T-helper 9 cell (primary cell): ENCODE measurements at places on chromosomes 4 and X.

- DNase-seq, result no peak
Observed at GRCh38 chrX:109487640-109488039, 5.8 kb upstream of the GUCY2F start.

- peak; percentile 22 for DNase-seq
Observed at GRCh38 chr4:26321373-26322221, 783 bp downstream of the RBPJ start.

- no peak for DNase-seq
Observed at GRCh38 chrX:129642641-129643040, 12.1 kb downstream of the APLN start.

- no peak for DNase-seq
Observed at GRCh38 chr4:168551945-168552695, 55.3 kb downstream of the PALLD start.

DNA sequence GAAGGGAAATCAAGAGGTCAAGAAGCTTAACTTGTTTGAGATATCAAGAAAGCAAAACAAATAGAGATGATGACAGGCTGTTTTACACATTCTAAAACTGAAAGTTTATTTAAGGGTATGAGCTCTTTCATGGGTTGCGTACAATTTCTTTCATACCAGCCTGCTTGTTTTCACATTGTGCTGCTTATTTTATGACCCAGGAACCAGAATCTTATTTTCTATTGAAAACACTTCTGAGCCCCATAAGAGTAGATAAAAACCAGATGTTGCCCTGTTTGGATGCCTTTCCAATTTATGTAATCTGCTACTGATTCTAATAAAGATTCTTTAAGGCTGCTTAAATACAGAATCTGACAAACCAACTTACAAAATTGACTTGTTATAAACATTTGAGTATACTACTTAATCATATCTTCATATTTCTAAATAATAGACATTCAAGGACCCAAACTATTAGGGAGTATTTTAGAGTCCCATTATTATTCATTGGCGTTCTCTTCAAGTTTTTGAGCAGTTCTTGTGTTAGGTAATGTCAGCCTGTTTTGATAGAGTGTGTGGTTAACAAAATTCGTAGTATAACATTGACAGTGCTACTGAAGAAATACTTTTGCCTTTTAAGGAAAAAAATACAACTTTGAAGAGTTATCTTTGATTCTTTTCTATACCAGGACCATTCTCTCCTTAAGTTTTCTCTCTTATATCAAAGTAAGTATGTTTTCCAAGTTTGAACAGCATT, 74.4 kb downstream of the PDLIM5 start:
- DNase-seq, result no peak

DNA sequence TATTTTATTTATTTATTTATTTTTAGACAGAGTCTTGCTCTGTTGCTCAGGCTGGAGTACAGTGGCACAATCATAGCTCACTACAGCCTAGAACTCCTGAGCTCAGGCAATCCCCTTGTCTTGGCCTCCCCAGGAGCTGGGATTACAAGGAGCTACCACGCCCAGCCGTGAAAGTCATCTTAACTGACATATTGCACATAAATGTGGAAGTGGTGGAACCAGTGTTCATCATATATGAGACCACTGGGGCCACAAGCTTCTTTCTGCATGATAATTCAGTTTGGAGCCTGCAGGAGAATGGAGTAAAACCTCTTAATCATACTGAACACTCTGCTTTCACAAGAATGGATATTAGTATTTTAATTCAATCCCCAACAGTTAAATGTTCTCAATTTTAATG, 12.5 kb upstream of the CTSO start:
- DNase-seq, result no peak

- no peak for DNase-seq
Observed at GRCh38 chrX:134572816-134573682, 85.2 kb downstream of the PLAC1 start.

DNA sequence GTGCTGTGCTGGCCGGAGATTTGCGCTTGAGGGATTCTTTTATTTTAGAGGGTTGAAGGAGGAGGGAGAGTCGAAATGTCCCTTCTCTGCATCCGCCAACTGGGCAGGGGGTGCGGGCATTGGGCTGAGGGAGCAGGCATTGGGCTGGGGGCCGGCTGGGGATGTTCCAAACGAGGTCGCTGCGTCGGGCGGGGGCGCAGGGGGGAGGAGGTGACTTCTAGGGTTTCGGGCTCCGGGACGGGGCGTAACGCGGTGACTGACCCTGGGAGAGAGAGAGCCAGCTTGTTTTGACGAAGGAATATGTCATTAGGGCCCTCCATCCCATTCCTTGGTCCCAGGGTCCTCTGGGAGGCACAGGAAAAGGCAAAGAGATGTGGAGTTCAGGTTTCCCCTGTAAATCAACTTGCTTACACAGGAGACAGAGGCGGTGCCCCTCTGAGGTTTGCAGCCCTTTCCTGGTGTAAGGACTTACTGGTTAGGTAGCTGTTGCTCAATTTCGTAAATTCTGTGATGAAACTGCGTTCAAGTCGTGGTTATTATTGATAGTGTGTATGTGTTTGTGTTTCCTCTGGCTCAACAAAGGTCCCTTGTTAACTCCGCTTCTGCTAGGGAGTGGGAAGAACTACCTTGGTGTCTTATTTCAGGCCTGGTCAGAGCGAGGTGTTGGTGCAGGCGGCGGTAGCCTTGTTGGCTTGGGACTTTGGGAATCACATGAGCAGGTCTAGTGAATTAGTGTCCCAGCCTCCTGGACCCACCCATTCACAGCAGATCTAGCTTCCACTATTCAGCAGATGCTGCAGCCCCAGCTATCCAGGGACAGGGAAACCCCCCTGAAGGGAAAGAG, 716 bp downstream of the FHIP1A start:
- peak; percentile 11 for DNase-seq

- no peak for DNase-seq
Observed at GRCh38 chrX:153649915-153650782, 3.1 kb downstream of the DUSP9 start.

DNA sequence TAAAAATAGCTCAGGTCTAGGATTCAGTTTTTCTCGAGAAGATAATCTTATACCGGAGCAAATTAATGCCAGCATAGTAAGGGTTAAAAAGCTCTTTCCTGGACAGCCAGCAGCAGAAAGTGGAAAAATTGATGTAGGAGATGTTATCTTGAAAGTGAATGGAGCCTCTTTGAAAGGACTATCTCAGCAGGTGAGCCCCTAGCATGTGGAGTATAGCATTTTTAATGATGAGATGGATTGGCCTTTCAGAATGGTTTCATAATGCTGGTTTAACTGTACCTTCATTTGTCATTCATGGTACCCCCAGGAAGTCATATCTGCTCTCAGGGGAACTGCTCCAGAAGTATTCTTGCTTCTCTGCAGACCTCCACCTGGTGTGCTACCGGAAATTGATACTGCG, 79.4 kb downstream of the SLC10A6 start:
- no peak for DNase-seq

DNA sequence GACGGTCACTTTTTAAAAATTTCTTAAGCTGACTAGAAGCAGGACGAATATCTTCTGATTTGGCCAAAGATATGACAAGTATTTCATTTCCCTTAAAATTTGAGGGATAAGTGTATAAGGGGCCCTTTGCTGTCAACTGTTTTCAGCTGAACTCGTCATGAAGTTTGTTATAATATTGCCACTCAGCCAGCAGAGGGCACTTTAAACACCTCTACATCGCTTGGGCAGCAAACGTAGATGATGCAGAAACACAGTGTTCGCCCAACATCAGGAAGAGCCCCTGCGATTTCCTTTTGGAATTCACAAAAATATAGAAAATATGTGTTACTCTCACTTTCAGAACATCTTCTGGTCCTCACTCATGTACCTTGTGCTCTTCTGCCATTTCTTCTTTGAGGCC, 435.7 kb upstream of the FMR1 start:
- DNase-seq, result no peak

- no peak for DNase-seq
Observed at GRCh38 chr4:29415771-29416170, 1304.4 kb upstream of the PCDH7 start.

- no peak for DNase-seq
Observed at GRCh38 chr4:130747842-130748241, 1651.9 kb downstream of the C4orf33 start.

- no peak for DNase-seq
Observed at GRCh38 chr4:39497909-39498726, 29.1 kb downstream of the UGDH start.

DNA sequence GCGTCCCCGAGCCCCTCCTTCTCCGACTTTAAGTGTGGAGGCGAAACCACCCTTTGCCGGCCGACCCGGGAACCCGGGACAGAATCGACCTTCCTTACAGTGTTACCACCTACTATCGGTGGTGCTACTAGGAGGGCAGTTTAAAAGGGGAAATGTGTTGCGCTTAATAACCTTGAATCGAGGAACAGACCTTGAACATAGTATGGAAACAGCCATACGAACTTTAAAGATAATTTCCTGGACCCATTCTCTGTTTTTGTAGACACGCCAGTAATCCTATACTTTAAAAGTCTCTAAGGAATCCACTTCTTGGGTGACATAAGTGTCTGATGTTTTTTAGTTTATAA, 1.5 kb downstream of the ING2 start:
- no peak for DNase-seq

DNA sequence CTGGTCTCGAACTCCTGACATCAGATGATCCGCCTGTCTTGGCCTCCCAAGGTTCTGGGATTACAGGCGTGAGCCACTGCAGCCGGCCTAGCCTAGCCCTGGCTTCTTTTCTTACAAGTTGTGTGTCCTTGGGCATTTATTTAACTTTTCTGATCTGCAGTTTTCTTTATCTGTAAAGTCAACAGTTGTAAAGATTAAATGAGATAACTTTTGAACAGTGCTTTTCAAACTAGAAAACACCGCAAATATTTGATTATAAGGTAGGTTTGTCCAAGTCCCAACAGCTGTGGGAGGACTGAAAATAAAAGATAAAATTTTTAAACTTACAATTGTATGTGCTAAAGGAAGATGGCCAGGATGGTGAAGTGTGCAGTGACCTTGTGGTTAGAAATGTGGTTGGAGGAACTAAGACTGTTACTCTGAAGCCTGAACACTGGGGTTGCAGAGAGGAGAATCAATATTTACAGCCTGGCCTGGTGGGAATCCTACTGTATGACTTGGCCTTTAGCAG, 44.8 kb downstream of the GSX2 start:
- DNase-seq, result no peak

DNA sequence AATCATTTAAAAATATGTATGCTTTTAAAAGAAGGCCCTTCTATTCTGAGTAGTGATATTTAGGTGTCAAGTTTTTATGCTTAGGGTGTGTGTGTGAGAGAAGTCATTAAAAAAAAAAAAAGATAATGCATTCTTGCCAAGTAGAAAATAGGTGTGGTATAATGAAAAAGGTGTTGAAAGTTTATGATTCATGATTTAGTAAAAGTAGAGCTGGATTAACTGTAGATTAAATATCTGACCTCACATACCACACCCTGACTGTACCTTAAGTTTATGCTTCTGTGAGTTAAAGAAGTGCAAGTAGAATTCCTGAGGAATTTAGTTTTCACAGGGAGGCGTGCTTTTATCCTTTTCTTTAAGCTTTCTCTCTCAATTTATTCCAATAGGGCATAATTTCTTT, 71.1 kb downstream of the BMPR1B start:
- DNase-seq, result no peak

DNA sequence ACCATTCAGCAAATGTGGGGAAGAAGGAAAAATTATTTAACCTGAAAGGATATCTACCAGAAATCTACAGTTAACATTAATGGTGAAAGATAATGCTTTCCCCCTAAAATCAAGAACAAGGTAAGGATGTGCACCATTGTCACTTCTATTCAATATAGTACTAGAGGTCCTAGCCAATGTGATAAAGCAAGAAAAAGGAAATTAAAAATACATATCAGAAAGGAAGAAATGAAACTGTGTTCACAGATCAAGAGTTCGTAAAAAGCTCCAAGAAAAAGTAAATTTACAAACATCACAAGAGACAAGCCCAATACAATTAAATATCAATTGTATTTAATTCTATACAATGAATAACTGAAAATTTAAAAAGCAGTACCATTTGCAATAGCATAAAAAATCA, 57.6 kb downstream of the CNOT6L start:
- DNase-seq, result no peak

- DNase-seq, result no peak
Observed at GRCh38 chrX:70231666-70232065, 2.8 kb upstream of the AWAT1 start.

GRCh38 chr4:87087015-87087414, 133.4 kb downstream of the KLHL8 start:
- DNase-seq, result no peak

- no peak for DNase-seq
Observed at GRCh38 chrX:138463476-138463875, 248.0 kb downstream of the FGF13 start.
